ENCODE measurements at places on chromosomes 3 and 15.

- peak; percentile 83 for DNase-seq
Observed at GRCh38 chr3:101850246-101851051, 1.1 kb downstream of the NFKBIZ start.

GRCh38 chr15:88147760-88148159, 108.8 kb downstream of the NTRK3 start:
- no peak for DNase-seq

- no peak for DNase-seq
Observed at GRCh38 chr15:52097180-52097579, 15.4 kb downstream of the BCL2L10 start.

GRCh38 chr3:103510760-103511159, 1075.9 kb downstream of the ZPLD1 start:
- DNase-seq = no peak

DNA sequence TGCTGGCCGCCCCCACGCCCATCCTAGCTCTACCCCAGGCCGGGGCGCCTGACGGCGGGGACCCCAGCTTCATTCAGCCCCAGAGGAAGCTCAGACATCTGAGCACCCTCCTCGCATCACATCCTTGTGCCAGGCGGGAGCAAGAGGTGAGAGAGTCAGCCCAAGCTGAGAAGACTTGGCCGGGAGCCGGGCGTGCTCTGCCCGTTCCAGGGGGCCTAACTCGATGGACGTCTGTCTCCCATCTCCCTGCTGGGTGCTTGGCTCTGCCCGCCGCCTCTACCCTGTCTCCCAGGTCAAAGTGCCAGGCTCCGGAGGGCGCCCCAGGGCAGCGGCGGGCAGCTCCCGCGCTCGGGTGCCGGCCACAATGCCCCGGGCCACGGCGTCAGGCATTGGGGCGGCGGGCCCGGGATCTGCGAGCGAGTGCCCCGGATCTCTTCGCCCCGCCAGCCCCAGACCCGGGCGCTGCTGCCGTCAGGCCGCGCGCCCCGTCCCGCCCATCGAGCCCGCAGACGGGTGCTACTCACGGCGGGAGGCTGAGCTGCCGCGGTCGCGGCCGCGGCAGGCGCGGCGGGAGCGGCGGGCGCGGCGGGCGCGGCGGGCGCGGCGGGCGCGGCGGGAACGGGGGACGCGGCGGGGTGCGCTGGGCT, 388 bp downstream of the DAPK2 start:
- no peak for DNase-seq

- no peak for DNase-seq
Observed at GRCh38 chr15:49649987-49650386, 29.1 kb downstream of the DTWD1 start.

GRCh38 chr3:113535898-113536297, 3.5 kb downstream of the SIDT1 start:
- no peak for DNase-seq

DNA sequence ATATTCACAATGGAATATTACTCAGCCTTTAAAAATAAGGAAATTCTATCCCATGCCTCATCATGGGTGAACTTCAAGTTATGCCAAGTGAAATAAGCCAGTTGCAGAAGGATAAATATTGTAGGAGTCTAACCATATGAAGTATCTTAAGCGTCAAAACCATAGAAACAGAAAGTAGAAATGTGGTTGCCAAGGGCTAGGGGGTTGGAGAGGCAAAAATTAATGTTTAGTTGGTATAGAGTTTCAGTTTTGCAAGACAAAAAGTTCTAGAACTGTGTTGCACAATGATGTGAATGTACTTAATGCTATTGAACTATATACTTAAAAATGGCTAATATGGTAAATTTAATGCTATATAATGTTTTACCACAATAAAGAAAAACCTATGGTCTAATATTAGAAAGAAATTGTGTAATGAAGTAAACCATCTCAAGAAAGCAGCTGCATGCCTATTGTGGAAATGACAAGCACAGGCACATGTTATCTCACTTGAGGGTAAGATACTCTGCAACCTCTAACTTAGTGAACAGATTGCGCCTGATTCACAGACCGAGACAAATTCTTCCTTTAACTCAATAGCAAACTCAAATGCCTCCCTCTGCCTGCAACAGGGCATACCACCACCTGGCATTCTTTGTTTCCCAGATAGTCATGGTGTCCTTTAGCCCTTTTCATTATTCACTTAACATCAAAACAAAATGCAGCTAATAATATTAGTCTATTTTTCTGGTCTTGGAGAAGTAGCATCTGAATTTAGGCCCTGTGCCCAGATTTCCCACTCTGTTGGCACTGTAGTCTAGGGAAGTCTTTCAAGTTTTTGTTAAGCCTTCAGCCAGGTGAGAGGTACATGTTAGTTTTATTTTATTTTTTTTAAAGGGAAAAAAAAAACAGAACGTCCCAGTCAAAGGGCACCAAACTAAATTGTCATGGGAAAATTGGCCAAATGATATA, 80.2 kb upstream of the ACP3 start:
- DNase-seq = no peak

- no peak for DNase-seq
Observed at GRCh38 chr3:132596816-132597433, at the start of gene ACKR4. Gene ACKR4, plus strand, starts transcription at chr3:132597270. Its CDS starts 3,128 bp downstream, at chr3:132600398.

DNA sequence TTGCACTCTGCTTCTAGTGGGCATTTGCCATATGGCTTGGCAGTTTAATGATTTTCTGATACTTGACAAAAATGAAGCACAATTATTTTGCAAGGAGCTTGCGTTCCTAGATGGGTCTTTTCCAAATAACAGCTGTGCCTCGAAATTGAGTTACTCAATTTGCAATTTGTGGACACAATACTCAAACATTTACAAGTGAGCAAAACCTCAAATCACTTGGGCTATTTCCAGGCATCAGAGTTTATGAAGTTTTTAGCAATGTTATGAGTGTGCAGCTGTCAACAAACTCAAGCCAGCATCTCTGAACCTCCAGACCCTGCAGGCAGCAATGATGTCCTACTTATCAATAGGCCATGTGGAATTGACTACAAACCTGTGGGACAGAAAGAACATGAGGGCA, 41.3 kb downstream of the NMNAT3 start:
- DNase-seq = no peak

- no peak for DNase-seq
Observed at GRCh38 chr3:127699416-127700300, 26.9 kb downstream of the ABTB1 start.

DNA sequence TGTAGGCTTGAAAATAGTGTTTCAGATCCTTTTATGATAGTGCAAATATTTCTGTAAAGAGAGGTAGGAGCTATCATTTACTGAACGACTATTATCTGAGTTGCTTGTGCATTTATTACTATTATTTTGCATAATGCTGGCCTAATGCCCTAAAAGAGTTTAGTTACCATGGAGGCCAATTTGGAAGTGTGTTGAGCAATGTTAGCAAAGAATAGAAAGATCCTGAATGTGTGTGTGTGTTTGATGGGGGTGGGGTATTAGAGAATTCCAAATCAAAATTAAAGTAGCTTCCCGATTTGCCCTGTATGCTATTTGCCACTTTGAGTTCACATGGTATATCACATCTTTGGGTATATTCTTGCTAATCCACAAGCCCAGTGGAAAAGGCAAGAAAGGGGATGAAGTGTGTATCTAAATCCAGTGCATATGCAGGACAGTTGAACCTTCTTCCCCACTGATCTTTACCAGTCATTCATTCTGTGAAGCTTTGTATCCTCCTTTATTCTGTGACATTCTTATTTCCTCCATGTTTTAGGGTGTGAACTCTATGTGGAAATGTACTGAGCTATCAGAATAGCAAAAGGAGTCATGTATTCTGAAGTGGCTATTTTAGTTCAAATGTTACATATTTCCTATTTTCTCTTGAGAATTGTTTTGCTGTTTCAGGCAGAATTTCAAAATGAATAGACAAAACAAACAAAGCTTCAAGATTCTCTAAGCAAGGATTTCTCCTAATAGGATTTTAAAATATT, 45.7 kb upstream of the PLSCR5 start:
- no peak for DNase-seq

GRCh38 chr3:44529927-44530326, 25.1 kb upstream of the ZKSCAN7 start:
- DNase-seq = peak; percentile 47
